Vagina (tissue), 2 donors: ENCODE measurements at places on chromosomes 16 and 17. TPM values are rescaled to one million over a fixed set of nuclear protein-coding genes. Genes with fewer than 3 reads are reported as not detected.
A peak's percentile ranks its signal among the peaks of the same experiment; 100 is the strongest.

DNA sequence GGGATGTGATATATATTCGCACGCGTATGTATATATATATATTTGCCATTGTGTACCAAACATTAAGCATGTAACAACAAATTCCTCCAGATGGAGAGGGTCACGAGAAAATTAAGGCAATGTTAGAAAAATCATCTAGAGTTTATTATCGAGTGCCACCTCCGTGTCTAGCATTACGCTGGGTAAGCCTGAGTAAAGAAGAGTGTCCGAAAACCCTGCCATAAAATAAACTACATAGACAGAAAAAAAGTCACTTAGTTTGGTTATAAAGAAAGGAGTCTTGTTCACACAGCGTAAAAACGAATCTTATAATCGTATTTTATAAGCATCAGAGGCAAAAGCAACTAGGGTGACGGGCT is 644 bp upstream of the RHOT1 start:
- peaks cover 32% of the 10 kb centered on the region for H3K4me1 ChIP-seq
- H3K4me3 ChIP-seq = peak overlapping the region; percentile 71
- DNase-seq = no peak
- H3K27ac ChIP-seq = peak overlapping the region; percentile 92

- no peaks in the 10 kb centered on the region for H3K4me1 ChIP-seq
- no peak for DNase-seq
- H3K27ac ChIP-seq = no peak overlapping the region
- no peaks in the 10 kb centered on the region for H3K36me3 ChIP-seq
Observed at GRCh38 chr17:34125921-34126320, 129.2 kb upstream of the CCL2 start.

DNA sequence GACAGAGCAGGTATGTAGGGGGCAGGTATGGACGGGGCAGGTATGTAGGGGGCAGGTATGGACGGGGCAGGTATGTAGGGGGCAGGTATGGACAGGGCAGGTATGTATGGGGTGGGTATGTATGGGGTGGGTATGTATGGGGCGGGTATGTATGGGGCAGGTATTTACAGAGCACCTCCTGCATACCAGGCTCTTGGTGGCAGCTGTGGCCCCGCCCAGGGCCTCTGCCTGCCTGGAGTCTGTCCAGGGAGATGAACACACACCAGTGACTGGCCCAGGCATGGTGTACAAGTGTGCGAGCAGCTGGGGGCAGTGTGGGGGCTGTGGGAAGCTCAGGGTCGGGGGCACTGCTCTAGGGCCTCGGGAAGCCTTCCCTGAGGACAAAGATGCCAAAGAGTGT is 4.4 kb downstream of the RPL3L start:
- no peak for DNase-seq
- no peak overlapping the region for H3K4me3 ChIP-seq
- H3K27ac ChIP-seq = no peak overlapping the region

DNA sequence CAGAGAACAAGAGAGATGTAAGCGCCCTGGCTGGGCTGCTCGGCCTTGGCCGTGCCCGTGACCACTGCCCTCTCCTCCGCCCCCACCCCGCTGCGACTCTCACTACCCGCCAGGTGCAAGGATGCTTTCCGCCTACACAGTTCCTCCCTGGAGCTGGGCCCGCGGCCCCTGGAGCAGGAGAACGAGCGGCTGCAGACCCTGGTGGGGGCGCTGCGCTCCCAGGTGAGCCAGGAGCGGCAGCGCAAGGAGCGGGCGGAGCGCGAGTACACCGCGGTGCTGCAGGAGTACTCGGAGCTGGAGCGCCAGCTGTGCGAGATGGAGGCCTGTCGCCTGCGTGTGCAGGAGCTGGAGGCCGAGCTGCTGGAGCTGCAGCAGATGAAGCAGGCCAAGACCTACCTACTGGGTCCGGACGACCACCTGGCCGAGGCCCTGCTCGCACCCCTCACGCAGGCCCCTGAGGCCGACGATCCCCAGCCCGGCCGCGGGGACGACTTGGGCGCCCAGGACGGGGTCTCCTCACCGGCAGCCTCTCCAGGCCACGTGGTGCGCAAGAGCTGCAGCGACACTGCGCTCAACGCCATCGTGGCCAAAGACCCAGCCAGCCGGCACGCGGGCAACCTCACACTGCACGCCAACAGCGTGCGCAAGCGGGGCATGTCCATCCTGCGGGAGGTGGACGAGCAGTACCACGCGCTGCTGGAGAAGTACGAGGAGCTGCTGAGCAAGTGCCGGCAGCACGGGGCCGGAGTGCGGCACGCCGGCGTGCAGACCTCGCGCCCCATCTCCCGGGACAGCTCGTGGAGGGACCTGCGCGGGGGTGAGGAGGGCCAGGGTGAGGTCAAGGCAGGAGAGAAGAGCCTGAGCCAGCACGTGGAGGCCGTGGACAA is 9.2 kb upstream of the MRPL58 start:
- H3K27me3 ChIP-seq = no peaks in the 10 kb centered on the region
- no peak overlapping the region for H3K27ac ChIP-seq
- no peaks in the 10 kb centered on the region for H3K4me1 ChIP-seq
- no peaks in the 10 kb centered on the region for H3K36me3 ChIP-seq
- H3K4me3 ChIP-seq = no peak overlapping the region

GRCh38 chr16:66695935-66696668 is 441 bp downstream of the CMTM4 start:
- no peaks in the 10 kb centered on the region for H3K27me3 ChIP-seq
- no peaks in the 10 kb centered on the region for H3K36me3 ChIP-seq
- peak overlapping the region; percentile 71 for H3K27ac ChIP-seq
- H3K4me1 ChIP-seq = peaks cover 26% of the 10 kb centered on the region

DNA sequence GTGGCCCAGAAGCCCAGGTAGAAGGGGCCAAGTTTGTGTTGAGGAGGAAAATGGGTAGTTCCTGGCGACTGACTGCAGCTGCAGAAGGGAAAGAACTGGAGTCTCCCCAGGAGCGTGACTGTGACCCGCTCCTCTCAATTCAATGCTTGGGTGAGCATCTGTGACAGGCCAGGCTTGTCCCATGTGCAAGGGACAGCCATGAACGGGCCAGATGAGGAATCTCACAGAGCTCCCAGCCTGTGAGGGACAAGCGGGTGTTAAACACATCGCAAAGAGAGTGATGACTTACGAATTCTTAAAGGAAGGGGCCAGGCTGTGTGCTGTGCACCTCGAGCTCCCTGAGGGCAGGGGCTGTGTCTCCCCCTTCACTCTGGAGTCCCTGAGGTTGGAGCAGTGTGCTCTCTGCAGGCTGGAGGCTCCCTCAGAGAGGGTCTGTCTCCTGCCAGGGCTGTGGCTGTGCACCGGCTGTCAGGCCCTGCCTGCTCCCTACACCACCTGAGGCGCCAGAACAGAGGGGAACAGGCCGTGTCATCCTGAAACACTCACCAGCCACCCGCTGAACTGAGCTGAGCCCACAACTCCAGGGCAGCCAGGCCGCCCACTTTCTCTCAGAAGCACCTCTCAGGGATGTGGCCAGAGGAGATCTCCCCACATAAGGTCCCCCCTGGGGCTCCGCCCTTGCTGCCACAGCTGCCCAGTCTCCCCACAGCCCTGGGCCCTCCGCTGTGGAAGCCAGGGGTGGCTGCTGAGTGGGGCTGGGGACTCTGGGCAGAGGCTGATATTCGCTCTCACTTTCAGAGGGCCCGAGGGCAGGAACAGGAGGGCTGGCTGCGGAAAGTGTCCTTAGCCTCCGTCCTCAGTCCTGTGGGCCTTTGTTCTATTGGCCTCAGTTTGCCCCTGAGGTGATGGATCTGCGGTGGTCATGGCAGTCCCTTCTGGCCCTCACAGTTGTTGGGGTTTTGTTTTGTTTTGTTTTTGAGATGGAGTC is 25.7 kb upstream of the NXPH3 start:
- DNase-seq = no peak
- no peaks in the 10 kb centered on the region for H3K36me3 ChIP-seq
- no peak overlapping the region for H3K27ac ChIP-seq
- peaks cover 14% of the 10 kb centered on the region for H3K4me1 ChIP-seq
- no peaks in the 10 kb centered on the region for H3K27me3 ChIP-seq
- no peak overlapping the region for H3K4me3 ChIP-seq

GRCh38 chr16:23081675-23082119 is 67.6 kb downstream of the USP31 start:
- H3K36me3 ChIP-seq = peaks cover 36% of the 10 kb centered on the region
- peaks cover 13% of the 10 kb centered on the region for H3K4me1 ChIP-seq
- no peak overlapping the region for H3K27ac ChIP-seq
- DNase-seq = no peak
- H3K4me3 ChIP-seq = no peak overlapping the region
- no peaks in the 10 kb centered on the region for H3K27me3 ChIP-seq

DNA sequence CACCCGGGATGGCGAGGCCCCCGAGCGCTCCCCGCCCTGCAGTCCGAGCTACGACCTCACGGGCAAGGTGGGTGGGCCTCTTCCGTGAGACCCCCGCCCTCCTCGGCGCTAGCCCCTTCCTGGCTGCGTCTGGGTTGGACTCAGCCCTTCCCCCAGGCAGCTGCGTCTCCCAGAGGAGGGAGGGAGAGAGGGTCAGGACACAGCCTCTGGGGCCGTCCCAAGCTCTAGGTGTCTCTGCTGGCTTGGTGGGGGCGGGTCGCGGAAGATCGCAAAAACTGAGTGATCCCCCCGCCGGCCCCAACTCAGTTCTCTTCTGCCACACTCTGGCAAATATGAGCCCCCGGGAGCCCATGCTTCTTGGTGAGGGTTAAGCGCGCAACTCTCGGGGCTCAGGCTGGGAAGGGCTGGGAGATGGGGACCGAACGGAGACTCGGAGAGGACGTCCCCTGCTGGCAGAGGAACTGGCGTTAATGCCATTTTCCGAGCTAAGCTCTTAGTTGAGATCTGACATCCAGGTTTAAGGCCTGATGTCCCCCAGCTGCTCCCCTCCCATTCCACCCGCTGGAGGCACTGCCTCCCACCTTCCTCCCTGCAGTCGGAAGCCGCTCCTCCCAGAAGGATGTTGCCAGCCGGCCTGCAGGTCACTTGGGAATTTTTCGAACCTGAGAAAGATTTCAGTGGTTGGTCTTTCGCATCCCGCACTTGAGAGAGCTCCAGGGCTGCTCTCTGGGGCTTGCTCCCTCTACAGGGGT is 419 bp downstream of the RAB37 start:
- DNase-seq = no peak
- H3K4me1 ChIP-seq = peaks cover 28% of the 10 kb centered on the region
- peaks cover 4% of the 10 kb centered on the region for H3K27me3 ChIP-seq
- peak overlapping the region; percentile 23 for H3K27ac ChIP-seq
- no peaks in the 10 kb centered on the region for H3K36me3 ChIP-seq
- H3K4me3 ChIP-seq = peak overlapping the region; percentile 42

DNA sequence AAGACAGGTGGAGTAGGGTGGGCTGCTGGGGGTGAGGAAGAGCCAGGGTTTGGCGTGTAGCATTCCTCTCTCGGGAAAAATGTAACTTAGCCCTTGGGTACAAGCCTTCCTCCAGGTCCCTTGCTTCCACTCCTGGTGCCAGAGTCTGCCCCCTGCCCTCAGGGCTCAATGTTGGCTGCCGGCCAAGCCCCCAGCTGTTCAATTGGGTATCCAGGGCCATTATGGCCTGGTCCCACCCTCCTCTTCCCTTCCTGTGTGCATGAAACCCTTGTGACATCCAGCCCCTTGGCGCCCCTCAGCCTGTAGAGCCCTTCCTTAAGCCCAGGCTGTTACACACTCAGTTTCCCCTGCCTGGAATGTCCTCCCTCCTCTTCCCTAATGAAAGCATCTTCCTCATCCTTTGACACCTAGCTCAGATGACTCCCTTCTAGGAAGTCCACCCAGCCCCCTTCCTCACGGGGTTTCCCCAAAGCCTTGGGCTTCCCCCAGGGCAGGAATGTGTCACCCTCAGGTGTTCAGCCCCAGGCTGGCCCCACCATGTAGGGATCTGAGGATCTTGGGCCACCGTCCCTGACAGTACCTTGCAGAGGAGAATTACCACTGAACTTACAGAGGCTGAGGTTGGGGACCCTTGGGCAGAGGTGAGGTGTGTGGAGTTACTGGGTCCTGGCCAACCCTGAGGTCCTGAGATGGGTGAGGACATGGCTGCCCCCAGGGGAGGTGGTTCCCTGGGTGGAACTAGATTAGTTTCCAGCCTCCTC is 30.0 kb downstream of the B9D1 start:
- no peaks in the 10 kb centered on the region for H3K36me3 ChIP-seq
- no peaks in the 10 kb centered on the region for H3K27me3 ChIP-seq
- H3K4me3 ChIP-seq = no peak overlapping the region
- no peak overlapping the region for H3K27ac ChIP-seq

- no peaks in the 10 kb centered on the region for H3K36me3 ChIP-seq
- H3K4me1 ChIP-seq = peaks cover 23% of the 10 kb centered on the region
- H3K4me3 ChIP-seq = no peak overlapping the region
Observed at GRCh38 chr16:56669840-56670619, 416 bp downstream of the MT1H start.

- H3K4me1 ChIP-seq = peaks cover 4% of the 10 kb centered on the region
- DNase-seq = no peak
- no peak overlapping the region for H3K27ac ChIP-seq
- no peaks in the 10 kb centered on the region for H3K27me3 ChIP-seq
- no peak overlapping the region for H3K4me3 ChIP-seq
Observed at GRCh38 chr17:2862197-2862596, 66.0 kb downstream of the RAP1GAP2 start.

DNA sequence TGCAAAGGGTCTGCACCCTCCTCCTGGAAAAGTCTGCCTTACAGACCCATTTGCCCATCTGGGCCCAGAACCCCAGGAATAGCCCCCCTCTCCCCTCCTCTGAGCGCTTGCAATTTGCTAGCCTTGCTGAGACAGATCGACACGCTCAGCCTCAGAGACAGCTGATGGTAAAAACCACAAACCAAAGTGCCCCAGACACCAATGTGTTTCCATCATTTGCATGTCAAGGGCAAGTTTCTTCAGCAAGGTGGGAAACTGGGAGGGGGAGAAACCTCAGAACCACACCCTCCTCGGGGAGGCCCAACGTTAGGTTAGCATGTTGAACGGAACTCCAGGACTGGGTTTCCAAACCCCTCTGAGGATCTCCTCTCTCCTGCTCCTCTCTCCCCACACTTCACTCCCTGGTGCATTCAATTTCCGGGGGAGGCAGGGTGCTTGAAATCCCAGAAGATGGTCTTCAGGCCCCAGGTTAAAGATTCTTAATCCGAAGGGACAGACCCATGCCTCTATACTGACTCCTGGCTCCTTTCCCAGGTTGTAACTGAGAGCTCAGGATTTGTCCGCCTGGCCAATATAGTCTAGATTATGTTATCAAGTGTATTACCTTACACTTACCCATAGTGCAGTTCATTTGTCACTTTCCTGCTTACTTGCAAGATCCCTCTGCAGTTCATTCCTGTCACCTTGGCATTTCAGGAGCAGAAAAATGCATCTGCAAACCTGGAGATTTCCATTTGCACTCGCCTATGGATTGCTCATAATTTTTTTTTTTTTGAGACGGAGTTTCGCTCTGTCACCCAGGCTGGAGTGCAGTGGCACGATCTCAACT is 1.3 kb upstream of the CUEDC1 start:
- no peaks in the 10 kb centered on the region for H3K27me3 ChIP-seq
- H3K27ac ChIP-seq = peak overlapping the region; percentile 65
- no peak overlapping the region for H3K4me3 ChIP-seq
- DNase-seq = peak; percentile 85

Gene MAP2K3
- total RNA-seq = 21.6 TPM

Gene SOCS7
- 14.7 TPM for total RNA-seq

Gene CES4A
- total RNA-seq = 12.5 TPM

Gene ABCA8
- 75.9 TPM for total RNA-seq
